ENCODE measurements at places on chromosomes 7 and 10. TPM values are rescaled to one million over a fixed set of nuclear protein-coding genes. Genes with fewer than 3 reads are reported as not detected.

GRCh38 chr10:74548676-74549075 lies 277.7 kb upstream of the KAT6B start:
- no peak overlapping the region for H3K4me3 ChIP-seq
- H3K27ac ChIP-seq, result no peak overlapping the region
- no peaks in the 10 kb centered on the region for H3K4me1 ChIP-seq

Gene TUBB8
- total RNA-seq, result not detected

Gene ZNF503
- total RNA-seq, result 5.7 TPM

Gene RADIL
- total RNA-seq, result 2.3 TPM

DNA sequence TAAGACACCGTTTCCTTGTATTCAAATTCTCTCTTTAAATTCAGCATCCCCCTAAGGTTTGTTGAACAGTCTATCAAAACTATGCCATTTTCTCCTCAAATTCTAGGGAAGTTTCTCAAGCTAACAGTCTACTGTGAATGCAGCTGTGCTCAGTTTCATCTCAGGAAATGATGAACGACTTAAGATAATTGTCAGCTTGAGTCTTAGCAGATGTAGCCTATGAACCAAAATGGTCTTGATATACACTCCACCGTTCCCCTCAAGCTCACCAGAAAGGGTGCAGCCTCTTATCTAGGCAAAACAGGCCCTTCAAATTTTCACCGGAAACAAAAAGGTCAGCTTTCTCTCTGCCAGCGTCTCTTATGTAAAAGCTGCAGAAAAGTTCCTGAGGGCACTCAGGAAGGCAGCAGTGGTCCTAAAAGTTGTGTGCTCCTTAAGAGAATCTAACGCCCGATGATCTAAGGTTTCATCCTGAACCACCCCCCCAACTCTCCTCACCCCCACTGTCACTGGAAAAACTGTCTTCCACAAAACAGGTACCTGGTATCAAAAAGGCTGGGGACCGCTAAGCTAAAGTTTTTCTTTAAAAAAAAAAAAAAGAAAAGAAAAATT lies 2.1 kb downstream of the DNAJC9 start:
- DNase-seq, result no peak
- H3K4me1 ChIP-seq, result peaks cover 39% of the 10 kb centered on the region
- peaks cover 59% of the 10 kb centered on the region for H3K36me3 ChIP-seq
- H3K4me3 ChIP-seq, result no peak overlapping the region
- no peaks in the 10 kb centered on the region for H3K27me3 ChIP-seq

DNA sequence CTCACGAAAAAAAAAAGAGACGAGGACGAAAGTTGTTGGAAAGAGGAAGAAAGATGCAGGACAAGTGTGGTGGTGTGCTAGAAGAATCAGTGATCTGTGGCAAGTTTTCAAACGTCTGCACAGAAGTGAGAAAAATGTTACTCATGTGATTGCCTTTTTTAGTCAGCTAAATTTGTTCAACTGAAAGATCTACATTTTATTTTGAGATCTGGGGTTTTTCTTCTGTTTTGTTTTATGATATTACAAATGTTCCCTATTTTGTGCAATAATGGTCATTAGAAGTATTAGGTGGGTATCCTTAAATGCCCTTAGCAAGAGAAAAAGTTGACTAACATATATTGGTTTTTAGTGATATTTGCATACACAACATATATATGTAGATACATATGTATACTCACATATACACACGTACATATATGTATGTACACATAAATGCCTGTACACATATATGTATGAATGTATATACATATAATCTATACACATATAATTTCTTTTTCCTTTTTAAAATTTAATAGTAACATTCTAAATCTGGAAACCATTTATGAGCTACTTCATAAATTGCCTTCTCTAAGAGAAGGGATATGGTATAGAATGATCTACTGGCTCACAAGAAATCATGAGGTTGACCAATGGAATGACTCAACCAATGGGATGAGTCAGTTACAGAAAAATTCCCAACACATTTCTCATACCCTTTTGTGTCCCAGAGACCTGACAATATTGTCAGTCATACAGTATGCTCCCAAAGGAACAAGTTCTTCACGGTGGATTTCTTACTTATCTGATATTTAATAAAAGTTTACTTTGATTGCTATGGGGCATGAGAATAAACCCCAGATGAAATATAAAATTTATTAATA lies 38.4 kb downstream of the SLC39A12 start:
- no peaks in the 10 kb centered on the region for H3K36me3 ChIP-seq
- H3K4me1 ChIP-seq, result no peaks in the 10 kb centered on the region
- DNase-seq, result no peak
- no peak overlapping the region for H3K4me3 ChIP-seq
- no peaks in the 10 kb centered on the region for H3K27me3 ChIP-seq

GRCh38 chr10:78450807-78451485 lies 417.3 kb downstream of the RPS24 start:
- no peaks in the 10 kb centered on the region for H3K27me3 ChIP-seq
- no peaks in the 10 kb centered on the region for H3K4me1 ChIP-seq
- H3K36me3 ChIP-seq, result no peaks in the 10 kb centered on the region

DNA sequence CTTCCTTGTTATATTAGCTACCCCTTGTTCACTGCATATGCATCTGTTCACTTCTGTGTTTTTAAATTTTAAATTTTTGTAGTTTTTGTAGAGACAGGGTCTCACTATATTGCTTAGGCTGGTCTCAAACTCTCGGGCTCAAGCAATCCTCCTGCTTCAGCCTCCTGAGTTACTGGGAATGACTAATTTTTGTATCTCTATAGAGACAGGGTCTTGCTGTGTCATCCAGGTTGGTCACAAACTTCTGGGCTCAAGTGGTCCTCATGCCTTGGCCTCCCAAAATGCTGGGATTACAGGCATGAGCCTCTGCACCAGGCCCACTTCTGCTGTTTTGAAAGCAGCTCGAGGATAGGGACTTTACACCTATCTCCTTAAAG lies 64.6 kb downstream of the PRTFDC1 start:
- H3K36me3 ChIP-seq, result no peaks in the 10 kb centered on the region
- no peak overlapping the region for H3K4me3 ChIP-seq
- H3K27ac ChIP-seq, result no peak overlapping the region

Gene ARMC3
- not detected for total RNA-seq

DNA sequence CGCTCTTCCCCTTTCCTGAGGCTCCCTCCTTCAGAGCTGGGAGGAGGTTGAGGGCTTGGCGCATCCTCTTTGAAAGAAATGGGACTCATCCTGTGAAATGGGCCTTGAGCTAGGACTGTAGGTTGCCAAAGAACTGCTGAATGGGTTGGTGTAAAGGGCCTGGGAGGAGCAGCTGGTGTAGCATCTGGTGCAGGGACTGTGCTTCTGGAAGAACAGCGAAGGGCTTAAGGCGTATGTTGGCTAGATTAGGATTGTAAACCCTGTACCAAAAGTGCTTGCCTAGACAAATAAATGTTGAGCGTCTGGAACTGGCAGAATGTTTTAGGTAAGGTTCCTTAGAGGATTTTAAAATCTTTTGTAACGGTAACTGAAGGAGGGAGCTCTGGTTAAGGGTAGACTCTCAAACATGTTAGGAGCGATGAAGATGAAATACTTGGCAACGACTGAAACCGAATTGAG lies 563 bp downstream of the STAM start:
- peak overlapping the region; percentile 99 for H3K27ac ChIP-seq
- H3K4me3 ChIP-seq, result peak overlapping the region; percentile 92
- H3K4me1 ChIP-seq, result peaks cover 41% of the 10 kb centered on the region
- H3K27me3 ChIP-seq, result no peaks in the 10 kb centered on the region

GRCh38 chr10:89414879-89415821 lies 782 bp downstream of the IFIT5 start:
- H3K36me3 ChIP-seq, result peaks cover 6% of the 10 kb centered on the region
- H3K4me1 ChIP-seq, result peaks cover 34% of the 10 kb centered on the region
- peak overlapping the region; percentile 90 for H3K27ac ChIP-seq
- H3K4me3 ChIP-seq, result peak overlapping the region; percentile 75
- H3K27me3 ChIP-seq, result no peaks in the 10 kb centered on the region

DNA sequence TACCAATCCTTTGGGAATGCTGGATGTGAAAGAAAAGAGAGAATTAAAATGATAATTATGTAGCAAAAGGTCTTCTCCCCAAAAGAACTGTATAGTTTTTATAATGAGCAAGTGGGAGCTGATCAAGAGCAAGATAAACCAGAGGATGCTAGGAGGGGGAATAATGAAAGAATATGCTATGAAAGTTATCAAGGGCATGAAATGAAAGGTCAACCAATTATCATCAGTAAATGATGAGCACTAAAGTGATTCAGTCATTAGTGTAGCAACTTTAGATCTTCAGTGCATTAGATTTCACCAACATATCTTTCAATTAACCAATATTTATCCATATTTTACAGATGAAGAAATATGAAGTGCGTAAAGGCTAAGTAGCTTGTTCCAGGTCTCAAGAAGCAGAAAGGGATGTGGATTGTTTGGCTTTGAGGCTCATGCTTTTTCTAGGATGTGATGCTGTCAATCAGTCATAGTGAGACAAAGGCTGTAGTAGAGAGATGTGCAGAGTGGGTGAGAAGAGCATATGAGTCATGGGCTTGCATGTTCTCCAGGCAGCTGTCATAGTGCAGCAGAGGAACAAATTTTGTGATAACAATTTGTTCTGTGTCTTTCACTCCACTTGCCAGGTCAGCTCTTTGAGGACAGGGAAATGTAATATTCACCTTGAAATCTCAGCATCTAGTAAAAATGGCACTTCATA lies 5.7 kb upstream of the OR2F2 start:
- no peak overlapping the region for H3K27ac ChIP-seq
- H3K4me3 ChIP-seq, result no peak overlapping the region
- H3K4me1 ChIP-seq, result no peaks in the 10 kb centered on the region

- H3K4me1 ChIP-seq, result peaks cover 10% of the 10 kb centered on the region
- no peak overlapping the region for H3K4me3 ChIP-seq
- no peak for DNase-seq
- no peak overlapping the region for H3K27ac ChIP-seq
- no peaks in the 10 kb centered on the region for H3K36me3 ChIP-seq
Observed at GRCh38 chr10:47308775-47309174, 8.8 kb downstream of the GDF10 start.

Gene CYP3A7
- total RNA-seq, result 0.49 TPM

DNA sequence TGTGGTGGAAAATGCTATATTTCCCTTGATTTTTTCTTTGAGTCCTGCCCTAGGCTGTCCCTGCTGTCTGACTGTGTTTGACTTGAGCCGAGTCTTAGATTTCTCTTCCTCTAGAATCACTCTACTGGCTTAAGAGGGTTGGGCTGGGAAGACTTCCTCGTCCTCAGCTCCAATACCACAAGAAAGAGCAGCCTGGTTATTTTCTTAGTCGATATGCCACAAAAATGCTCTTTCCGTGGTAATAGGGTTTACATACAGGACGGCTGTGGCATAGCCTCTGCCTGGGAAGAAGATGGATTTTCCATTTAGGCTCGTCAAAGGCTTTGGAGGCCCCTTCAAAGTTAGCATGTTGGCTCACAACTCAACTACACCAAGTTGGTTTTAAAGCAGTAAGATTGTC lies 212.0 kb upstream of the IGFBP3 start:
- H3K27me3 ChIP-seq, result no peaks in the 10 kb centered on the region
- no peaks in the 10 kb centered on the region for H3K4me1 ChIP-seq

Gene DDC
- not detected for total RNA-seq

Gene OPN1SW
- not detected for total RNA-seq

Gene TMEM229A
- total RNA-seq, result not detected

- no peaks in the 10 kb centered on the region for H3K27me3 ChIP-seq
- H3K36me3 ChIP-seq, result peaks cover 29% of the 10 kb centered on the region
- peak overlapping the region; percentile 3 for H3K4me3 ChIP-seq
- H3K4me1 ChIP-seq, result peaks cover 20% of the 10 kb centered on the region
- peak overlapping the region; percentile 6 for H3K27ac ChIP-seq
Observed at GRCh38 chr10:329361-330099, 194.3 kb downstream of the ZMYND11 start.

DNA sequence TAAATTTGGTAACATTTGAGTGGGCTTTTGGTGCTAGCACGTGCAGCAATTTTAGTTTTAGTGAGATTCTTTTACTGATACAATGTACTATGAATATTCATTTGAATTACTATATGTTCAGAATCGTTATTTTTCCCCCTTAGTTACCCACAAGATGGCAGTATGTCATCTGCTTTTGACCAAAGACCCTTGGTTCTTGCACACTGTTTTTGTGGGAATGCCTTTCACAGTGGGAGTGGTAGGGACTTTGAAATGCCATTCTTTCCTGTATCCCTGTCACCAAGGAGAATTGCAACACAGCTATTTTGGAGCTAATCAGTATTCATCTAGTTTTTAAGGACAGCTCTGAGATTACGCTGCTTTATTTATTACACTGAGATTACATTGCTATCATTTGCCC lies 40.6 kb downstream of the SEC23IP start:
- no peak overlapping the region for H3K27ac ChIP-seq
- no peak overlapping the region for H3K4me3 ChIP-seq
- H3K27me3 ChIP-seq, result no peaks in the 10 kb centered on the region
- H3K4me1 ChIP-seq, result no peaks in the 10 kb centered on the region
- peaks cover 70% of the 10 kb centered on the region for H3K36me3 ChIP-seq
- DNase-seq, result no peak

- H3K27ac ChIP-seq, result no peak overlapping the region
- no peak overlapping the region for H3K4me3 ChIP-seq
- no peaks in the 10 kb centered on the region for H3K27me3 ChIP-seq
- no peaks in the 10 kb centered on the region for H3K36me3 ChIP-seq
- DNase-seq, result no peak
Observed at GRCh38 chr10:110181451-110181850, 26.0 kb upstream of the MXI1 start.

GRCh38 chr7:135620447-135620846 lies 41.9 kb upstream of the STMP1 start:
- peaks cover 76% of the 10 kb centered on the region for H3K36me3 ChIP-seq
- no peak for DNase-seq
- H3K4me1 ChIP-seq, result peaks cover 3% of the 10 kb centered on the region
- no peak overlapping the region for H3K4me3 ChIP-seq

DNA sequence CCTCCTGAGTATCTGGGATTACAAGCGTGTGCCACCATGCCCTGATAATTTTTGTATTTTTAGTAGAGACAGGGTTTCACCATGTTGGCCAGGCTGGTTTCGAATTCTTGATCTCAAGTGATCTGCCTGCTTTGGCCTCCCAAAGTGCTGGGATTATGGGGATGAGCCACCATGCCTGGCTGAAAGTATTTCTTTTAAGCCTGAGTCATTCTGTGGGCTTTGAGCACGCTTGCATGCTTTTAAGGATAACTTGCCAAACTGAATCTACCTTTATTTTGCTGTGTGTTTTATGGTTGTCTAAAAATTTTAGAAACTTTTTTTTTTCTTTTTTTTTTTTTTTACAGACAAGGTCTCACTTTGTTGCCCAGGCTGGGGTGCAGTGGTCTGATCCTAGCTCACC lies 33.2 kb downstream of the CNNM2 start:
- no peaks in the 10 kb centered on the region for H3K4me1 ChIP-seq
- H3K36me3 ChIP-seq, result no peaks in the 10 kb centered on the region
- no peaks in the 10 kb centered on the region for H3K27me3 ChIP-seq
- H3K27ac ChIP-seq, result no peak overlapping the region
- no peak overlapping the region for H3K4me3 ChIP-seq

DNA sequence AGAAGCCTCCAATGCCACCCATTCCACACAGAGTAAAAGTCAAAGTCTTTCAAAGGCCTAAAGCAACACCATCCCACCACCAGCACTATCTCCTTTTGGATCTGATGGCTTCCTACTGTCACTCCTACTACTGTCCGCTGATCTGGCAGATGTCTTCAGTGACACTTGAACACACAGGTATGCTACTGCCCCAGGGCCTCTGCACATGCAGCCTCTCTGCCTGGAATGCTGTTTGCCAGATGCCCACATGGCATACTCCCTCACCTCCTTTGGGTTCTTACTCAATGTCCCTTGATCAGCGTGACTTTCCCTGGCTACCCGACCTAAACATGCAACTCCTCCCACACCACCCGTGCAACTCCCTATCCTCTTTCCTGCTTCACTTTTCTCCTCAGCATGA lies 512.4 kb downstream of the KCNMA1 start:
- no peak for DNase-seq
- no peak overlapping the region for H3K27ac ChIP-seq
- no peak overlapping the region for H3K4me3 ChIP-seq
- H3K36me3 ChIP-seq, result no peaks in the 10 kb centered on the region

Gene COL13A1
- 0.94 TPM for total RNA-seq

All from suprapubic skin (tissue), 4 donors.